COR-L47 (cell line): ENCODE measurements at places on chromosomes 4 and X.

GRCh38 chrX:94751611-94752010 is 1077.6 kb downstream of the FAM133A start:
- no peak for DNase-seq

GRCh38 chr4:133178956-133179355 is 29.9 kb downstream of the PCDH10 start:
- no peak for DNase-seq

GRCh38 chr4:56323327-56323726 is 64.0 kb downstream of the AASDH start:
- DNase-seq = no peak

DNA sequence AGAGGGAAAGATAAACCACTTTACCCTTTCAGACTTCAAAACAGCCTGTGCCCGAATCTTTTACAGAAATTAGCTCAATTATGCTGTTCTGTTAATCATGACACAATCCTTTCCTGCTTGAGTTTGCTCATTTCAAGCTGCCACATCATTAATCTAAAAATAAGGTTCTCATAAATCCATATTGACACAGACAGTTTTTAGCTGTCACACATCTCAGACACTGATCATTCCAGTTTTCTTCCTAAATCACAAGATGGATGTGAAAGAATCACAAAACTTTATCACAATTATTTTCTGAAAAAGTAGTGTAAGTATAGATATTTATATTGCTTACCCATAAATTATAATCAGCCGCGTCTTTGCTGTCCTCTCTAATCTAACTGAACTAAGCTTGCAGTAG is 27.9 kb upstream of the AMELX start:
- DNase-seq = no peak

- no peak for DNase-seq
These were observed 394.9 kb upstream of the BOD1L1 start for GRCh38 chr4:14022456-14022855.

DNA sequence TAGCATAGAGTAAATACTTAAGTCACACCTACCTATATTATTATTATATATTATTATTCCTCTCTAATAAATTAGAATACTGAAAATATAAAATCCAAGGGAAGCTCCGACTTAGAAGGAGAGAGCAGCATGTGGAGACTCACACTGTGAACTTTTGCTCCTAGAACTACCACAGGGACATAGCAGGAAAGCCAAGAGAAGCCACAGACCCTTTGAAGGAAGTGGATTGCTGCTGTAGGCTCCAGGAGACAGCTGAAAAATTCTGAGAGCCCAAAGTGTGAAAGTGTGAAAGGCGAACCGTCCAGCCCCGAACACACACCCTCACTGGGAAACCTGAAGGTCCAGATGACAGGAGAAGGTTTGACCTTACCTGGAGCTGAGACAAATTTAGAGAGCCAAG is 177.0 kb downstream of the FAM13A start:
- DNase-seq = no peak

DNA sequence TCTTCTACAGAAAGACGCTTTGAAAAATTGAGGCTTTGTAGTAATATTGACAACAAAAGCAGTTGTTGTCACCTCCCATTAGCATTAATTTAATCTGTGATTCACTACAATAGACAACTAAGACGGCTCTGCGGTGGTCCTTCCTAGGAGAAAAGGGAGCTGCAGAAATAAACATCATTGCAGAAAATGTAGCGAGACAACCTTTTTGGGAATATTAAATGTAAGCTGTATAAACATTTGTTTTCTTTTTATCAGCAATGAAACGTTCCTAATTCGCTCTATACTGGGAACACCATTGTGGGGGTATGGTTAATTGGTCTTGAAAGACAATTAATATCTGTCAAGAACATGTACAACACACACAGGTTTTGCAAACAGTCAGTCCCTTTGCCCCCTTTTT is 583.3 kb upstream of the TENM3 start:
- DNase-seq = peak; percentile 87

DNA sequence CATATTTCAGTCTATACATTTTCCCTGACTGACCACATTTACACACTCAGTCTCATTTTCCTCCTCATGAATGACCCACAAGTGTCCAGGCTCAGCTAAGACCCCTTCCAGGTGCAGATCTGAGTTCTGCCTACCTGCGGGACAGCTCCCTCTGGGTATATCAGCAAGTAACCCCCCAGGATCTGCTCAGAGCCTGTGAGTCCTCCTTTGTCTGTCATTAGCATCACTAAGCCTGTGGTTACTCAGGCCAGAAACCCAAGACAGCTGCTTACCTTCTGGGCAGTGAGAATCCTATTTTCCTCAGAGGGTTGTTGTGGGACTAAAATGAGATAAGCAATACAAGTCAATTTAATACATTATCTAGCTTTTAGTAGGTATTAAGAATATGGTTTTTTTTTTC is 487.6 kb upstream of the BOD1L1 start:
- no peak for DNase-seq

GRCh38 chr4:110970642-110971041 is 347.8 kb upstream of the PITX2 start:
- DNase-seq = peak; percentile 35

GRCh38 chr4:5821665-5822358 is 71.1 kb downstream of the CRMP1 start:
- peak; percentile 15 for DNase-seq

DNA sequence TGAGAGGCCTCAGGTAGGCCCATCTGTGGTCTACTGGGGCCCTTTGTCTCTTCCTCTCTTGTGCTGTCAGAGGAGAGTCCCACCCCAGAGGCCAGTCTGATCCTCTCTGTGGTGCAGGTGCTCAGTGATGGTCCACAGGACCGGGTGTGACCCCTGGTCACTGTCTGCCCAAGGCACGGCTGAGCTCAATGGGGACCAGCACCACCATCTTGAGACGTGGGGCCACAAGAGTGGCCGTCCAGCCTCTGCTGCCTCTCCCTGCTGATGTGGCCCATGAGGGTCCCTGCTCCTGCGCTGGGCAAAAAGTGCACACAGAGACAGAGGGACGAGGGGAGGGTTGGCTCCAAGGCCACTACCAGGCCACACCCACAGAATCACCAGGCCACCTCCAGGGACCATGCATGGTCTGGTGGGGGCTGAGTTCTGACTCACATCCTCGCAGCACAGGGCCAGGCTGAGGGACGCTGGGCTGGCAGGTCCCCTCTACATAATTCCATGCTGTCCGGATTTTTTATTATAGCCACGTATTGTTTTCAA is 88.3 kb downstream of the FAM53A start:
- DNase-seq = no peak

GRCh38 chrX:103849558-103849957 is 17.5 kb upstream of the RAB9B start:
- no peak for DNase-seq
